ENCODE measurements at places on chromosomes 1 and 21.

DNA sequence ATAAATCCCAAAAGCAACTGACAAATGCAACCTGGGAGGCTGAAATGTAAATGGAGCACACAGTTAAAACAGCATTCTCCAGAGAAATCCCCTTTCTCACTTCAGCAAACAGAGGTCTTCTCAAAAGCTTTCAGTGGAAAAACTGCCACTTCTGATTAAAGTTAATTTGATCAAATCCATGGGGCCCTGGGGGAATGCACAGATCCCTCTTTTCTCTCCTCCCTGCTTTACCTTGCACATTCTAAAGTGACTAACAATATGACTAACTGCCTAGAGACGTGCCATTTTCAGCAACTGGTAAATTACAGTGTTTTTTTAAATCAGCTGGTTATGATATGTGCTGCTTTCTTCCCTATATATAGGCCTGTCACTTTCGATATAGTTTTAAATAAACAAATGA lies 142.5 kb downstream of the RERE start:
- DNase-seq: no peak

DNA sequence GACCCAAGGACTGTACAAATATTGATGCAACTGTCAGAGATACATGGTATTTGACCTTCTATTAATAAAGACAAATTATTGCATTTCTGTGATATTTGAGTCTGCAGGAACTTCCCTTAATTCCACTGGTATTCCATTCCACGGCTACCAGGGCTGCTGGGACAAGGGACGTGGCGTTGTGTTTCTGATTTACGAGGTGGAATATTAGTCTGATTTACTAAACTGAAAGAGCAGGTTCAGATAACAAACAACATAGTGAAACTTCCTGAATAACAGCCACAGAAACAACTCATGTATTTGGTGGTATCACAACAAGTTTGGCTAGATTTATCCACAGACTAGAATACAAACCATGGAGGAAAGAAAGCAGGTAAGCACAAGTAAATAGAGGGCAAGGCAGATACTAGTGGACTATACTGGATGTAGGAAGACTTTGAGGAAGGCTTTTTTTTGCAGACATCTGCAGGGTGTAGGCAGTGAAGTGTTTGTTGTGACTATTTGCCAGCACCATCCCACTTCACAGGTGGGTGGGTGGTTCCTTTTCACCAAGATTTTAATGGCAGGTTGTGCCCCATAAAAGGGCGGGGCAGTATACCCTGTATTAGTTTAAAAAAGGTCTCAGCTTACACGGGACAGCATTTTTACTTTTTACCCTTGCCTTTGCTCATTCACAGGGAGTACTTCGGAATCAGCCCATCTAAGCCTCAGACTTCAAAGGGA lies 100.4 kb downstream of the FGGY start:
- DNase-seq: no peak

- DNase-seq: no peak
These were observed 248.2 kb upstream of the SGIP1 start for GRCh38 chr1:66285618-66286270.

GRCh38 chr1:7680955-7681268 lies 90.2 kb upstream of the VAMP3 start:
- DNase-seq: no peak

- DNase-seq: no peak
These were observed 11.8 kb downstream of the SHISA4 start for GRCh38 chr1:201900476-201900875.

DNA sequence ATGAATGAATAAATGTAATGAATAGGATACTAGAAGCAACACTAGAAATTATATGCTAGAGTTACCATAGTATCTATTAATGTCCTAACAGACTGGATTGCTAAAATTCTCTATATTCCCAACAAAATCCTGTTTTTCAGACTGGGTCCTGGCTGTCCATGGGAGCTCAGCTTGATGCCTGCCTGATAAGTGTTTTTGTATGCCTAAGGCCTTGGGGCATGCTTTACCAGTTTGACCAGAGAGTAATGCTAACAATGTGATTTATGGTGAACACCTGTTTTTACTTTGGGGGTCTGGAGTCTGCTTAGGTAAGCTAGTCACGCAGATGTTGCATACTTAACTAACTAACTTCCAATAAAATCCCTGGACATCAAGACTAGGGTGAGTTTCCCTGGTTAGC lies 318.8 kb upstream of the DEPDC1 start:
- DNase-seq: no peak

GRCh38 chr1:118254491-118255425 lies 69.7 kb upstream of the SPAG17 start:
- DNase-seq: no peak

DNA sequence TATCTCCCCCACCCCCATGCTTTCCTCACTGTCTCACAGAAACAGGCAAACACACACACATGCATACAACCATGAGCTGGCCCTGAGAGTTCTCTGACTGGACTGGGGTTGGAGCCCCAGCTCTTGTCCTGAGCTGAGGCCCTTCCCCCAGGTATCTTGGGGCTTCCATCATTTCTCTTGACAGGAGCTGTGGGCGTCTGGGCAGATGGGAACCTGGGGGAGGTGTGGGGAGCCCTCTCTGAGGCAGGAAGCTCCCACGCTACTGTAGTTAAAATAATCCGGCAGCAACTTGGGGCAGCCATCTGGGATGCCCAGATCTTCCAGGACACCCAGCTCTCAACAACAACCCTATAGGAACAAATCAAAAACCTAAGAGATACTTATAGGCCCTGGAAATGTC lies 2.7 kb upstream of the KIF21B start:
- no peak for DNase-seq

- no peak for DNase-seq
These were observed 42.6 kb downstream of the PLEKHA6 start for GRCh38 chr1:204317170-204317569.
